GM12878 (cell line): ENCODE measurements at places on chromosomes 6 and 20. TPM values are rescaled to one million over a fixed set of nuclear protein-coding genes. Genes with fewer than 3 reads are reported as not detected.

GRCh38 chr20:39479196-39479810, 517.2 kb downstream of the DHX35 start:
- H3K36me3 ChIP-seq = no peaks in the 10 kb centered on the region
- H3K4me1 ChIP-seq = no peaks in the 10 kb centered on the region
- no peak overlapping the region for H3K4me3 ChIP-seq
- H3K27me3 ChIP-seq = no peaks in the 10 kb centered on the region

DNA sequence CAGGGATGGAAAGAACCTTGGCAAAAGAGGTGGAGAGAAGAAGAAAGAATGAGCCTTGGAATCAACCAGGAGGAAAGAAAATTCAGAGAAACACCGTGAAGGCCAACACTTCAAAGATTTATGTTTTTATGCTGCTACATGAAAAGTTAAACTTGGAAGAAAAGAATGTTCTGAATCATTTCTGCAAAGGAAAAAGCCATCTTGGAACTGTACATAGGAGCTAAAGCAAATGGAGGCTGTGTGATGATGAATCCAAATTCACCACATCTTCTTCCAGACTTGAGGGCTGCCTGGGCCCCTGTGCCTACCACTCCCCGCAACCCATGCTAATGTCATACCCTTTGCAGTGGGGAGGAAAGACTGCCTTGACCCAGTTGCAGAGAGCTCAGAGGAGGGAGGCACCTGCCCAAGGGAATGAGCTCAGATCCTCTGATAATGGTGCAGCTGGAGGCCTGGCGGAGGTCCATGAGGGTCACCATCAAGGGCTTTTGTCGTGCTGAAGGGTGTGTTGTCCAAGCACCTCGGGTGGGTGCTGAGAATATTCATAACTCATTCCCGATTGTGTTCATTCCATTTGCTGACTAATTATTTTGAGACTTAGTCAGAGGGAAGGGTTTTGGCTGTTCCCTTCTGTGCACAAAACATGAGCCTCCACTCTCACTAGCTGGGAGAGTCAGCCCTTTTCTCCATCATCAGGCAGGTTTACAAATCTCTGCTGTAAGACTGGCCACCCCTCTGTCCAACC, 245.8 kb upstream of the JAG1 start:
- no peaks in the 10 kb centered on the region for H3K4me1 ChIP-seq
- no peak overlapping the region for H3K4me3 ChIP-seq
- no peak overlapping the region for H3K27ac ChIP-seq
- DNase-seq = no peak

GRCh38 chr6:105174512-105174911, 5.3 kb downstream of the POPDC3 start:
- no peaks in the 10 kb centered on the region for H3K36me3 ChIP-seq
- H3K27ac ChIP-seq = no peak overlapping the region
- no peak for DNase-seq
- H3K4me3 ChIP-seq = no peak overlapping the region
- H3K27me3 ChIP-seq = peaks cover 5% of the 10 kb centered on the region

DNA sequence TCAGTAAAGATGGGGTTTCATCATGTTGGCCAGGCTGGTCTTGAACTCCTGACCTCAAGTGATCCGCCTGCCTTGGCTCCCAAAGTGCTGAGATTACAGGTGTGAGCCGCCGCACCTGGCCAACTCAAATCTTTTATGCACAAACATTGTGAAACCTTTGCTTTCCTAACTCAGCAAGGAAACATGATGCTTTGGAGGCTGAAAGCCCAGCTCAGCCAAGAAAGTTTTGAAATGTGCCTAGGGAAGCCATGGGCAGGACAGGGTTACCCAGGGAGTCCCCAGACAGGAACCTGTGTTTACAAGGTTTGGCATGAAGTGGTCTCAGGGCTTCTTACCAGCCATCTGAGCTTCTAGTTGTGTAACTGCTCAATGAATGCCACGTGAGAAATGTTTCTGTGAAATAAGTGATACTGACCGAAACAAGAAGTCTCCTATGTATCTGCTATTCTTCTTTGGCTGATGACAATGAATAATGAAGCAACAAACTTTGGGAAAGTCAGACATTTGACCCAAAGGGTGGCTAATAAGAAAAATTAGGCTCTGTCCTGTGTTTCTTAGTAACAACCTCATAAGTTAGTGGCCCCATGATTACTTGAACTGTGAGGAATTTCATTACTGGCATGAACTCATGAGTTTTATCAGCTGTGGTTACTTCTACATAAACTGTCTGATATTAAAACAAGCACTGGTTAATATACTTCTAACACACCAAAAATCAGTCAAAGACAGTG, 163.5 kb downstream of the KIF6 start:
- H3K4me1 ChIP-seq = no peaks in the 10 kb centered on the region
- H3K27ac ChIP-seq = no peak overlapping the region
- no peak for DNase-seq
- no peaks in the 10 kb centered on the region for H3K27me3 ChIP-seq
- no peaks in the 10 kb centered on the region for H3K36me3 ChIP-seq
- no peak overlapping the region for H3K4me3 ChIP-seq

GRCh38 chr20:45060294-45060693, 40.6 kb downstream of the KCNS1 start:
- no peak overlapping the region for H3K4me3 ChIP-seq
- peaks cover 10% of the 10 kb centered on the region for H3K36me3 ChIP-seq
- no peaks in the 10 kb centered on the region for H3K4me1 ChIP-seq
- no peak overlapping the region for H3K27ac ChIP-seq
- no peaks in the 10 kb centered on the region for H3K27me3 ChIP-seq

GRCh38 chr6:154164397-154164796, 125.4 kb downstream of the OPRM1 start:
- H3K27ac ChIP-seq = no peak overlapping the region
- H3K36me3 ChIP-seq = peaks cover 15% of the 10 kb centered on the region
- H3K4me3 ChIP-seq = no peak overlapping the region
- H3K4me1 ChIP-seq = peaks cover 25% of the 10 kb centered on the region
- H3K27me3 ChIP-seq = no peaks in the 10 kb centered on the region

- no peak overlapping the region for H3K27ac ChIP-seq
- H3K4me1 ChIP-seq = no peaks in the 10 kb centered on the region
- no peak for DNase-seq
Measured at GRCh38 chr6:141667580-141668309, 465.0 kb upstream of the GJE1 start.

DNA sequence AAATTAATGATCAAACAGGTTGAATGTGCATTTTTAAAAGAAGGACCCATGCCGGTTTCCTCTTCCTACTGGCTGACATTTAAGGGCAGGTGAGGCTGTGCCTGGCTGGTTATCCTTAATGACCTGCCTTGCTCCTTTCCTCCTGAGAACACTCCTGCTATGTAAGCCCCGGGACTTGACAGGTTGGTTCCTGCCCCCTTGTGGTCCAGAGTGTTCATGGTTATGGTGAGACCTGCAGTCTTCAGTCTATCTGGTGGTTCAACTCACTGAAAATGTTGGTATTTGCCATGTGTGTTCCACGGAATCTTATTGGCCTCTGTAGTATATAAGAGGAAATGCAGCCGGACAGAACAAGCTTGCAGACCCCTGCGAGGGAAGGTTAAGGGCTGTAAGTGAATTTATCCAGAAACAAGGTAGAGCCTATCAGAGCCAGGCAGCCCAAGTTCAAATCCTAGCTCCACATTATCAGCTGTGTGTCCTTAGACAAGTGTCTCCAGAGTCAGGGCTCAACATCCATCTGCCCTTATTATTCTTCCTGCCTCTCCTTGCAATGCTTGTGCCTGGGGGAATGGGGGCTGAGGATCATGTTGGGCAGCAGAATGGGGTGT, 5.2 kb upstream of the BPIFA3 start:
- no peaks in the 10 kb centered on the region for H3K4me1 ChIP-seq
- H3K27ac ChIP-seq = no peak overlapping the region
- H3K36me3 ChIP-seq = no peaks in the 10 kb centered on the region
- DNase-seq = no peak

- no peaks in the 10 kb centered on the region for H3K27me3 ChIP-seq
- no peak overlapping the region for H3K27ac ChIP-seq
- H3K36me3 ChIP-seq = no peaks in the 10 kb centered on the region
- no peak for DNase-seq
Measured at GRCh38 chr6:38032797-38033196, 213.3 kb downstream of the ZFAND3 start.

Gene HLA-F
- polyA plus RNA-seq = 117 and 120 TPM in 2 replicates

Gene SLA2
- polyA plus RNA-seq = 0.68 and 0.88 TPM in 2 replicates

Gene CD109
- 1.4 and 1.6 TPM in 2 replicates for polyA plus RNA-seq

Gene SLC22A1
- not detected in 2 replicates for polyA plus RNA-seq

Gene BCAS4
- polyA plus RNA-seq = 127 TPM in 2 replicates
